ENCODE measurements at places on chromosomes 6 and 20.

GRCh38 chr6:129901910-129902309, 40.8 kb upstream of the TMEM244 start:
- DNase-seq: no peak

DNA sequence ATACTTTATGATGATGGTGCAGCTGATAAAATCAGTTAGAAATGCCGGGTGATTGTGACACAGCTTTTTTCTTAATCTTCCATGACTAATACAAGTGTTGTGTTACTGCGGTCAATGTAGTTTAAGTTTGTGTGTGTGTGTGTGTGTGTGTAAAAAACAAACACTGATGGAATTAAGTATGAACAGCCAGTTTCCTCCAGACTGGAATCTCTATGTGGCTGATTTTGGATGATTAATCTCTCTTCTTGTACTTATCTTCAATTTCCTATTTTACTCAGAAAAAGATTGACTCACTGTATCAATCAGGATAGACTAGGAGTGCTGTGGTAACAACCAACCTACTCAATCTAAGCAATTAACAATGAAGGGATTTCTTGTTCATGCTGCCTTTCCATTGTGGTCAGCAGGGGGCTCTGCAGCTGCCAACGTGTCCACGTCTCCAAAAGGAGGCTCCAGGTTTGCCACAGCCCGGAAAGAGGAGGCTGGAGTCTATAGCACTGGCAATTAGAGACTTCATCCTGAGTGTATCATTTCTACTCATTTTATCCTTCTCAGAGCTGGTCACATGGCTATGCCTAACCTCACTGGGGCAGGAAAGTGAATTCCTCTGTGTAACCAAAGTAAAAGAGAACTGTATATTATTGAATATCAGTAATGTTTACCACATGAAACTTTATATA, 107.7 kb downstream of the CD109 start:
- DNase-seq: peak; percentile 8

DNA sequence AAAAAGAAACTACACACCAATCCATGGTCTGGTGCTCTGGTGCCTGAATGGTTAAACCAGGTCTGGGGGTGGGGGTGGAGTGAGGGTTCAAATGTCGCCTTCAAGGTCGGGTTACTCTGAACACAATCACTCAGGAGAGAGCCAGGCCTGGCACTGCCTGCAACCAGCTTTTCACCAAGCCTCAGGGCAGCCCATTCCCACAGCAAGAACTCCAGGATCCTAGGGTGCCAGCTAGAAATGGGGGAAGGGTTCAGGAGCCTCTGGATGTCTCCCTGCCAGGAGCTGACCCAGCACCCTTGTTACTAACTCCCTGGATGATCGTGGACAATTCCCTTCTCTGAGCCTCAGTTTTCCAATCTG, 6.7 kb downstream of the SDC4 start:
- DNase-seq: no peak

- DNase-seq: no peak
Measured at GRCh38 chr6:108425428-108425827, 130.6 kb downstream of the AFG1L start.

DNA sequence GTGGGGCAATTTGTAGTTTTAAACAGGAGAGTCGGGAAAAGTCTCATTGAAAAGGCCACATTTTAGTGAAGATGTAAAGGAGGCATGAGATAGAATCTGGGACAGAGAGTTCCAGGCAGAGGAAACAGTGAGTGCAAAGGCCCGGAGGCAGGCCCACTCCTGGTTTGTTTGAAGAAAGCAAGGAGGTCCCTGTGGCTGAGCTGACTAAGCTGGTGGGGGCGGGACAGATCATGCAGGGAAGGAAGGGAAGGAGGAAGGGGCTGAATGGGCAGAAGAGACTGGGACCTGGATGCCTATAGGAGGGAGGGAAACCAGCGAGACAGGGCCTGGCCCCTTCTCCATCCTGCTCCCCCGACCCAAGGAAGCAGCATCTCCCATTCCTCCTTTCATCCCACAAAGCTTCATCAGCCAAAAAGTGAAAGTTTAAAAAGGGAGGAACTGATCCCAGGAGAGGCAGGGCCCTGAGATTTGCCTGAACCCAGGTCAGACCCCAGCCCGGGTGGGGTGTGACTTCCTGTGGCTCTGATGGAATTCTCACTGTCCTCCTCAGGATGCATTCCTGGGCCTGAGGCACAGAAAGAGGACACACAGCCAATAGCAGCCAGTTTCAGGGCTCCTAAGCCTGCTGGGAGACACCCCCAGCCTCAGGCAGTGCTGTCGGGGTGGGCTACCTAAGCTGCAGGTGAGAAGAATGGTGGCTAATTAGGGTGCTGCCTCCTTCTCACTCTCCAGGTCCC, 54.2 kb upstream of the SIRPA start:
- no peak for DNase-seq
